ENCODE measurements at places on chromosomes 16 and 17.

DNA sequence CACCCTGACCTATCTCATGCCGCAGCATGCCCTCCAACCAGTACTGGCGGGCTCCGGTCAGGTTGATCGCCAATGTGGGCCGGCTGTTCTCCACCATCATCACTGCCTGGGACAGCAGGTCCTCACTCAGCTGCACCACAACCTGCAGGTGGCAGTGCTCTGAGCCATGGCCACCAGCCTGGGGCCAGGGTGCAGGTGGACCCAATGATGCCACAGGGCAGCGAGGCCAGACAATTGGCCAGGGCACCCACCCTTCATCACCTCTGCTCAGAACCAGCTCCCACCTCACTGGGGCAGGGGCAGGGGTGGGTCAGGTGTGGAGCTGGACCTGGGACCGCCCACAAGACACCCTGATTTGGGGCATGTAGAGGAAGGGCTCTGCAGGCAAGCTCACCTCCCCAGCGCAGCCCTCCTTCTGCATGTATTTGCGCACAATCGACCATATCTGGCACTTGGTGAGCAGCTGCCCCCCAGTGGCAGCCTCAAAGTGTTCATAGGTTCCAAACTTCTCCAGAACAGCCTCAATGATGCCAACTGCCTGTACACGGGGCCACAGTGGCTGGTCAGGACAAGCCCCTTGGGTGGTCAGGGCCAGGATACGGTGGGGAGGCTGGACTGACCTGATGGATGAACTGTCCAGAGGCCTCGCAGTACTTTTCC lies 4.2 kb downstream of the MATCAP1 start:
- DNase-seq, result no peak

- DNase-seq, result peak; percentile 84
These were observed 1.7 kb upstream of the SLC16A11 start for GRCh38 chr17:7045492-7046126.

DNA sequence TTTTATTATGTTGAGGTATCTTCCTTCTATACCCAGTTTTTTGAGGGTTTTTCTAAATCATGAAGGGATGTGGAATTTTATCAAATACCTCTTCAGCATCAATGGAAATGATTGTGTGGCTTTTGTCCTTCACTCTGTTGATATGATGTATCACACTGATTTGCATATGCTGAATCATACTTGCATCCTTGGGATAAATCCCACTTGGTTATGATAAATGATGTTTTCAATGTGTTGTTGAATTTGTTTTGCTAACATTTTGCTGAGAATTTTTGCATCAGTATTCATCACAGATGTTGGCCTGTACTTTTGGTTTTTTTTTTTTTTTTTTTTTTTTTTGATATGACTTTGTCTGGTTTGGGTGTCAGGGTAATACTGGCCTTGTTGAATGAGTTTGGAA lies 23.1 kb downstream of the CD300LB start:
- DNase-seq, result no peak

- DNase-seq, result peak; percentile 34
These were observed 32.7 kb downstream of the BMERB1 start for GRCh38 chr16:15466886-15467781.

DNA sequence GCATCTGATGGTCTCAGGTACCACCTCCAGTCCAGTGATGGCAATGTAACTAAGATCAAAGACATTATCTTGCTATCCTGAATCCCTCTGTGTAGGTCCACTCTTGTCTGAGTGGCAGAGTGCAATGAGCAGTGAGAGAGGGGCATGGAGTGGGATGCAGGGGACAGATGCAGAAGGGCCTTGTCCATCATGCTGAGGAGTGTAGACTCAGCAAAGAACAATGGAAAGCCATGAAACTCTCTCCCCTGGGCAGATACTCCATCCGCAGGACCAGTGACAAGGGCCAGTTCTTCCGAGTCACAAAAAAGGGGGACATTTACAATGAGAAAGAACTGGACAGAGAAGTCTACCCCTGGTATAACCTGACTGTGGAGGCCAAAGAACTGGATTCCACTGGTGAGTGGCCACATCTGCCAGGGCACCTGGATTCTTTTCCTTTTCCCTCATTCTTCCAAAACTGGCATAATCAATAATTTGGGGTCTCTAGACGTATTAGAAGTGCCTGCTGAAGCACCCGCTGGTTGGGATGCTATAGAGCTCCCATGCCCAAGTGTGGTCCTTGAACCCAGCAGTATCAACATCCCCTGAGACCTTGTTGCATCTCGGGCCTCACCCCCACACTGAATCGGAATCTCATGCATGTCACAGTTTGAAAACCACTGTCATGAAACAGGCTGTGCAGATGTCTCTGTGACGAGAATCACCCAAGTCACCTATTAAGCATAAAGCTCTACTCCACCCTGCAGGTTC lies 29.5 kb downstream of the CDH5 start:
- DNase-seq, result no peak

DNA sequence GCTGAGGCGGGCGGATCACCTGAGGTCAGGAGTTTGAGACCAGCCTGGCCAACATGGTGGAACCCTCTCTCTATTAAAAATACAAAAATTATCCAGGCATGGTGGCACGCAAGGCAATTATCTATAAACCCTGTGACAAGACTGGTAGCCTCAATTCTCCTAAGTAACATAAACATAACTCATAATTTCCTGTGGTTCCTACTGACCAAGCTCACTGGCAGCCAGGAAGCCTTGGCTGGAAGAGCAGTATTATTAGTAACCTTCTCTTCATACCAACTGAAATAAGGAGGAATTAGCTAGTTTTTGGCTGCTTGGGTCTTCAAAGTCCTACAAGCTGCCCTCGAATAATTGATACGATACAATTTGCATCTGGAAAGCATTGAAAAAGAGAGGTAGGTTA lies 31.6 kb upstream of the LRRC37A3 start:
- DNase-seq, result no peak

DNA sequence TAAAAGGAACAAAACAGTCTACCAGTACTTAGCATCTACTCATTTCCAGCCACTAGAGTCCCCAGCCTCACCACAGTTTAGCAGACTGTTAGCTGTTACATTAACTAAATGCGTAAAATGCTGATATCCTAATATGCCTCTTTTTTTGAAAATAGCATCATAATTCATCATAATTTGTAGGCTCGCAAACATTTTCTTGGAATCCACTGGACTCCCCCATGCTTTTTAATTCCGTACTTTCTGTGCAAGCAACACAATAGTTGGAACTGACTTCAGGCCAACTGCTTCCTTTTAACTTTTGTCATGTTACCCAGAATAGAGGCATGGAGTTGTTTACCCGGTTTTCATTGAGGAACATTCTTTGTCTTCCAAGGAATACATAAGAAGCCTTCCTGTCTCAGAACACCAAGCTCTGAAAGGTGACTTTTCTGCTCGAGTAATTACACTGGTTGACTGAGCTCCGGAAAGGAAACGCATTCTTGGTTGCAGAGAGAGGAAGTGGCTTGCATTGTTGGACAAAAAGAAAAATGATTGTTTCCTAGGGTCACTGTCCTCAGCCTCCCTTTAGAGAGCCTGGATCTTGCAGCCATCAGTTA lies 30.9 kb upstream of the SEC14L1 start:
- DNase-seq, result peak; percentile 89

GRCh38 chr16:75288596-75289120 lies 37.2 kb upstream of the BCAR1 start:
- no peak for DNase-seq

DNA sequence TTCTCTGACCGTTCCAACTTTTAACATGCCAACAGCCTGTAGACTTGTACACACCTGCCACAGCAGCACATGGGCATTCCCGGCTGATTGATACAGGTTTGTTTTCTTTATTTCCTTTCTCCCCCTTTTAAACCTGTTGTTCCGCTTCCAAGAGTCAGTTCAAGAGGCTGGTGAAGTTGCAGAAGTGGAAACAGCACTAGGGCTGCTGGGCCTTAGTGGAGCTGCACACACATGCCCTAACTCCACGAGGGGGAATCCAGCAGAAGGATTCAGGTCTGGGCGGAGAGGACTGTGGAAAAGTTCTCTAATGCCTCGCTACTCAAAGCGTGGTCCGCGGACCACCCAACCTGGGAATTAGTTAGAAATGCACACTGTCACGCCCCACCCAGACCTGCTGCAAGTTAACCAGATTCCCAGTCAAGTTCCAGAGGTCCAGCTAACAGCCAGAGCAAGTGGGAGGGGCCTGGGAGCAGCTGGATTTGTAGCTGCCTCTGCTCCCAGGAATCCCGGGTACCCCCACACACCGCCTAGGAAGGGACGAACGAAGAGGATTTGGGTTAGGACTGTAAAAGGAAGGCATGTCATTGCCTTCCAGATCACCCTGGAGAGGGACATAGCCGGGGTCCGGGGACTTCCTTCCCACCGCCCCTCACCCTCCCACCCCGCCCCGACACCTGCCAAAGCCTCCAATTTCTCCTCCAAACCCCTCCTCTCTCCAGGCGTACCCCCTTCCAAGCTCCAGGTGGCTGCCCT lies 542 bp downstream of the SLC39A11 start:
- peak; percentile 25 for DNase-seq

- no peak for DNase-seq
These were observed 895.8 kb upstream of the SOX9 start for GRCh38 chr17:71224824-71225575.

DNA sequence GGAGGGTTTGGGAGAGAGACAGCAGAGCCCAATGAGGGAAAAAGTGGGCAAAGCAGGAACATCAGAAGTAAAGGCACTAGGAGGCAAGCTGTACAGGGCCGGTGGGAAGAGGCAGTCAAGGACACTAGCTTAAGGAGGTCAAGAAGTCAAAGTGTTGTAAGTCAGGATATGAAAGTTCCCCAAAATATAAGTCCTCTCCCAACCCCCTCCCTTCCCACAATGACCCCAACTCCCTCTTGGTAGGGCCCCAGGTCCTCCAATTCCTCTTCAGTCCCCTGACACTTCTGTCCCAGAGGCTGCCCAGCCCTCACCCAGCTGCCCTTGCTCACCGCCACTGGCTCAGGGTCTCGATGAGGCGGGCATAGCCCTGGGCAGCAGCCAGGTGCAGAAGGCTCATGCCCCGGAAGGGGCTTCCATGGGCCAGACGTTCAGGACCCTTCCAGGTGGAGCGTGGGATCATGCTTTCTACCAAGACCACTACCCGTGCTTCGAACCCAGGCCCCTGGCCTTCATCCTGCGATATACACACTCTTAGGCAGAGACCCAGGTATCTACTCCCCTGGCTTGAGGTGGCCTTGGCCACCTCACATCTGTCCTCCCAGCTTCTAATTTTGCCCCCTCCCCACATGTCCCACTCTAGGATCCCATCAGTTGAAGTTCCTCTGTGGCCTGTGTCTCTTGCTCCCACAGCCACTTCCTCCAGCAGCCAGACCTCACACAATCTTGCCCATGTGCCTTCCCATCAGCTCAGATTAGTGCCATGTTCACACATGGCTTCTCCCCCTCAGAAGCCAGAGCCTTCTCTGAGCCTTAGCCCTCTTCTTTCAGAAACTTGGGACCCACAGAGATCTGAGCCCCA lies 5.9 kb upstream of the SPAG7 start:
- no peak for DNase-seq

DNA sequence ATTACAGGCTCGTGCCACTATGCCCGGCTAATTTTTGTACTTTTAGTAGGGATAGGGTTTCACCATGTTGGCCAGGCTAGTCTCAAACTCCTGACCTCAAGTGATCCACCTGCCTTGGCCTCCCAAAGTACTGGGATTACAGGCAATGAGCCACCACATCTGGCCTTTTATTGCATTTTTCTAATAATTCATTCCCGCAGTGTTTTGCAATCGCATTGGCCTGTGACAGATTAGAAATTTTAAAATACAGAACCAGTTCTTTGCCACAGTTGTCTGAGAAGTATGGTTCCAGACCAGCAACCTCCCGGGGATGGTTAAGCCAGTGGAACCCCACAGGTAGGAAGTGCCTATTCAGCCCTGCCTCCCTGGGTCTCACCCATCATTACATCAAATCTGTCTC lies 3.2 kb upstream of the CRHR1 start:
- no peak for DNase-seq

- no peak for DNase-seq
These were observed 25.8 kb upstream of the HS3ST2 start for GRCh38 chr16:22788193-22788530.

GRCh38 chr16:75921281-75921680 lies 195.0 kb upstream of the CPHXL start:
- DNase-seq, result no peak

GRCh38 chr17:19874256-19874655 lies 6.5 kb upstream of the ULK2 start:
- no peak for DNase-seq

GRCh38 chr16:56505181-56505580 lies 14.6 kb downstream of the BBS2 start:
- no peak for DNase-seq

GRCh38 chr16:82004601-82005000 lies 6.7 kb downstream of the SDR42E1 start:
- no peak for DNase-seq

GRCh38 chr17:9162275-9162985 lies 141.1 kb downstream of the NTN1 start:
- no peak for DNase-seq

GRCh38 chr16:4019371-4019791 lies 96.9 kb downstream of the ADCY9 start:
- DNase-seq, result peak; percentile 51

DNA sequence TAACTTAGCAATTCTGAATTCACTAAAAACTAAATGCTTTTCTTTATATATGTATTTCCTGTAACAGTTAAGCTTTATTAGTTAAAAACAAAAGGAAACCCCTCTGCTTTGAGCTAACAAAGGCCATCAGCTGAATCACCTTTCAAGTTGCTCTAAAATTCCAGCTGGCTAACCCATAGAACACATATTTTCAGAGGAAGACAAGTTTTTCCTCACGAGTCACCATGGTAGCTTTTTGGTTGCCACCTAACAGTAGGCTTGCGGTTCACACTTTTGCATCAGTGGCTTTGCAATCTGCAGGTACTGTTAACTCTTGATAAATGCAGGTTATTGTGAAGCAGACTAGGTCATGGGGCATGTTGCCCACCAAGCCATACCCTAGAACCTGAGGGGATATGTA lies 57.6 kb upstream of the IRX5 start:
- peak; percentile 81 for DNase-seq

DNA sequence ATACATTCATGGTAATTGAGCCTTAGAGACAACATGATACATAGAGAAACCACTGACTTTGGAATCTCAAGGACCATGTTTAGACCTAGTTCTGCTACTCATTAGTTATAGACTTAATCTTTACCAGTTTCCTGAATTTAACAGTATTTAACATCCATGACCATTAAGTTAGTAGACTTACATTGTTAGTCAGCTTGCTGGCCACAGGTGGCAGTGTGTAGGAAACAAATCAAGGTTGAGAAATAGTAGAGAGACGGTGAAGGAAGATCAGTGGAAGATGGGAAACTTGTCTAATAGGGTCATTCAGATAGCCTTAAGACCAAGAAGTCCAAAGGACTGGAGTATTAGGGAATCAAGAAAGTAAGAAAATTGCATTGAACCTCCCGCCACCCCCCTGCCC lies 31.0 kb downstream of the OMG start:
- DNase-seq, result no peak

DNA sequence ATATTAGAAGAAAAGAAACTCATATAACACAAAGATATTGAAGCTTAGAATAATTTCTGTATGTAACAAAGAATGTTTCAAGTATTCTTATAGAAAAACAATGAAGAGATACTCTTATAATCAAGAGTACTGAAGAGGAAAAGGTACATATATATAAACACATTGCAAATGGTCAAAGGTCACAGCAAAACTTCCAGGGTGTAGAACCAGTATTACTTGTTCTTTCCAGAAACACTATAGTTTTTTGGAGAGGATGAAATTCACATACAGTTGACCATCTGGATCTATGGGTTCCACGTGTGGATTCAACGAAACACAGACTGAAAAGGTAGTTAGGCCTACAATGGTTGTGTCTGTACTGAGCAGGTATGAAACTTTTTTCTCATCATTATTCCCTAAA lies 22.6 kb downstream of the PRPSAP1 start:
- DNase-seq, result no peak
